ENCODE measurements at places on chromosomes 16 and 17.

DNA sequence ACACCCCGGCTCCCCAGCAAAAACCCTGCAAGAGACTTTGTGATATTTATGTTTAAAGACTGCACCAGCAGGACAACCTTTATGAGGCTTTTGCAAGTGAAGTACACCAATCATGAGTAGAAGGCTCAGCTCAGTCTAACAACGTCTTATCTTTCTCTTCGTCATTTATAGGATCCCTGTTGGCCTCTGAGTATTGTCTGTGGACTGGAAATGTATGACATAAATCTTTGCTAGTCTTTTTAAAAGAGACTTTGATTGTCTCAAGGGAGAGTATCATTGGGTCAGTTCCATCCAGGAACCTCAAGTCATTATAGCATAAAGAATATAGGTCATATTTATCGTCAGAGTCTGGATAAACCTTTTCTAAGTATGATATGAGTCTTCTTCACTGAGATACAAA lies 505.0 kb upstream of the SOX9 start:
- no peak for DNase-seq

- no peak for DNase-seq
Measured at GRCh38 chr17:48037036-48037837, at the start of gene COPZ2. Gene COPZ2, minus strand, starts transcription at chr17:48037797. Its CDS starts 20 bp downstream, at chr17:48037777.

DNA sequence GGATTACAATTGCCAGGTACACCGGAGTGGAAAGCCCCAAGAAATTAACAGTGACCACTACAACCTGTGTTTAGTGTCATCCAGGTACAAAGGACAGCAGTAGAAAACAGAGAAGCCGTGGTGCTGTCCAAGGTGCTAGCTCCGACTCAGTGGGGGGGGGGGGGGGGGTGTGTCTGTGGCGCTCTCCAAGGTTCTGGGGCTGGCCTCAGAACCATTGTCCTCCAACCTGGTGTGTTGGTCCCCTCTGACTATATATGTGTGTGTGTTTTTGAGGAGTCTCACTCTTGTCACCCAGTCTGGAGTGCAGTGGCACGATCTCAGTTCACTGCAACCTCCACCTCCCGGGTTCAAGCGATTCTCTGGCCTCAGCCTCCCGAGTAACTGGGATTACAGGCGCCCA lies 5.8 kb upstream of the ZNF23 start:
- peak; percentile 1 for DNase-seq

GRCh38 chr17:46874906-46875305 lies 23.5 kb downstream of the WNT9B start:
- no peak for DNase-seq

GRCh38 chr17:9363440-9364350 lies 211.9 kb downstream of the STX8 start:
- DNase-seq, result no peak

- no peak for DNase-seq
Measured at GRCh38 chr17:6106212-6106611, 36.0 kb downstream of the WSCD1 start.

DNA sequence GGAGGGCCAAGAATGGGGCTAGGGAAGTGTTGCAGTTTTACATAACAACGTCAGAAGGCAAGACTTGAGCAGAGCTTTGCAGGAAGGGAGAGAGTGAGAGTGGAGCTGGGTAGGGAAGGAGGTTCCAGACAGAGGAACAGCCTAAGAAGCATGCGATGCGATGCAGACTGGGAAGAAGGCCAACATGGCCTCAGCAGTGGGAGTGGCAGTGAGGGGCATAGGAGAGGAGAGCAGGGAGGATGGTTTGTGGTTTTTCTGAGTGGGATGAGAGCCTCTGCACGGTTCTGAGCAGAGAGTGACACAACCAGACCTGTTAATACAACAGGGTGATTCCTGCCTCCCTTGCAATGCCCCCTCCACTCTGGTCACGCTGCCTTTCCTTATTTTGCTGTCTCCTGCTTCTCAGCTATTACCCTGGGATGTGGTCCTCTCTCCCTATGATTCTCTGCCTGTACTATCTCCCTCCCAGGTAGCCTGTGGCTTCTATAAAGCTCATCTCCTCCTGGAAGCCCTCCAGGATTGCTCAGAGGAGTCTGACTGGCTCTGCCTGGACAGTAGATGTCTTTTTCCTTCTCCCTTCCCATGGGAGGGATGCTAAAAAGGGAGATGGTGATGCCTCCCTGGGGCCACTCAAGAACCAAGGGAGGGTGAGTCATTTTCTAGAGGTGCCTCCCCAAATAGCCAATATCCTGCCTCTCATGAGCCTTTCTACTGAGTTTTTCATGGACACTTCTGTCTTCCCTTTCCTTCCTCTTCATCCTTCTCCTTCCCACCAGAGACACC lies 38.7 kb upstream of the NGFR start:
- DNase-seq, result no peak

Data from activated T-cell treated with anti-CD3 and anti-CD28 coated beads for 24 hours (primary cell).